ENCODE measurements at places on chromosomes 3 and 15.

DNA sequence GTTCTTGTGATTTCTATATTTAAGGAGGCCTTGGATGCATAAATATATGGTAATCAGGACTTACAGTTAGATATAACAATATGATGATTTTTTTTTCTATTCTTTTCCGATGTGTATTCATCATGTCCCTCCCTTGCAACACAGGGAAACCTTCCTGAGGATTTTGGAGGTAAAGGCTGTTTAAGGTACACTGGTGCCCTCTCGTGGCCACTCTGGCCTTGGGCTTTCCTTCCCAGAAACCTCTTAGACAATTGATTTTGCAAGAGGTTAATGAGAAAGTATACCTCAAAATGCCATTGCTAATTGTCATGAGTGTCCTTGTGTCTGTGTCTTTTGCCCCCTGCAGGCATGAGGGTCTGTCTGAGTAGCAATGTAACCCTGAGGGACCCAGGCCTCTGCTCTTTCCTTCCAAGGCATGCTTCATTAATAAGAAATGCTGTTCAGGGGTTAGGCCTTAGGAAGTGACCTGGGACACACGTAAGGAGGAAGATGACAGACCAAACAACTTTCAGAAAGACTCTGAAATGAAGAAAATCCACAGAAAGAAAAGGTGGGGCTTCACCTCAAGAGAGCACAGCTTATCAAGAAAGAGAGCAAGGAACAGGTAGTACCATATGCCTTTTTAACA is 70.3 kb upstream of the PPP2R3A start:
- no peak for DNase-seq

DNA sequence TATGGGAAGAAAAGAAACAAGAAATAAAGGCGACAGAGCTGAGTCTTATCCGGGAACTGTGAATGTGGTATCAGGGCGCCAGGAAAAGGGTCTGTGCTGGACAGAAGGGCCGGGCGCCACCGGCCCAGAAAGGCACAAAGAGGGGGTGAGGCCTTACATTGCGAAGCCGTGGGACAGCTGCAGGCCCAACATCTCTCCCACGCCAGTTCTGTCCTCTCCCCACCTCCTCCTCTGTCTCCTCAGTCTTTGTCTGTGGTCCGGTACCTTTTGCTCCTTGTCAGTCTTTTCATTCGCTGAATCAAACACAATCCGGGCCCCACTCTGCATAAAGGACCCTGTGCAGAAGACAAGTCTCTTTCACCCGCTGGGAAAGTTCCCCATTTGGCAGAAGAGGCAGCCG is 81.8 kb downstream of the LRIG1 start:
- DNase-seq, result no peak

- DNase-seq, result no peak
These were observed 298.3 kb downstream of the SHQ1 start for GRCh38 chr3:72549761-72550581.

DNA sequence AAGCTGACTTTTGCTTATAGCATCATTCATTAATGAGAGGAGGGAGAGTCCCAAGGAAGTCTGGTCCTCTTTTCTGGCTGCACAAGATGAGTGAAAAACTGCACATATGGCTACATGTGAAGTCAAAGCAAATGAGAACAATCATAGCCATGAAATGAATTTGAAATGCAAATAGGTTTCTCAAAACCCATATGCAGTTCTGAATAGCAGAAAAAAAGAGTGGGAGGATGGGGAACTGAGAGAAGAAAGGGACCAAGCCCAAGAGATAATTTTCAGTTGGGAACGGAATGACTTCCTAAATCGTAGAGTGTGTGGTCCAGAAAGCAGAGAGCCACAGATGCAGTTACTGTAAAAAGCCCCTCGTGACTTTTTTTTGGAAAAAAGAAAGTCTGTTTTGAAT is 66.3 kb downstream of the GTPBP8 start:
- no peak for DNase-seq

DNA sequence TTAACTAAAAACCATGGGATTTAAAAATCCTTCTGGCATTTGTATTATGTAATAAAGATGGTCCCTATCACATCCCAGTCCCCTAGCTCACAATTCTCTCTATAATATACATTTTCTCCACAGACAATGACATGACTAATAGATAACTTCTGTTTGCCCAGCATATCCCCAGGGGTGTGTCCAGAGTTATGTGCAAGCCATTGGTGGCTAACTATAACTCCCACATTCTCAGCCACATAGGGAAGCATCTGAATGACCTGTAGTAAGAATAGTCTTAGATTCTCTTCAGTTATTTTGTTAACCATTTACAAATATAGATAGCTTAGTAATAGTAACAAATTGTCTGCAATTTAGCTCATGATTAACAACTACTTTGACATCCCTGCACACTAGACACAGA is 52.2 kb upstream of the RBSN start:
- DNase-seq, result no peak

- DNase-seq, result no peak
These were observed 5.4 kb upstream of the MRPS22 start for GRCh38 chr3:139338405-139338804.

DNA sequence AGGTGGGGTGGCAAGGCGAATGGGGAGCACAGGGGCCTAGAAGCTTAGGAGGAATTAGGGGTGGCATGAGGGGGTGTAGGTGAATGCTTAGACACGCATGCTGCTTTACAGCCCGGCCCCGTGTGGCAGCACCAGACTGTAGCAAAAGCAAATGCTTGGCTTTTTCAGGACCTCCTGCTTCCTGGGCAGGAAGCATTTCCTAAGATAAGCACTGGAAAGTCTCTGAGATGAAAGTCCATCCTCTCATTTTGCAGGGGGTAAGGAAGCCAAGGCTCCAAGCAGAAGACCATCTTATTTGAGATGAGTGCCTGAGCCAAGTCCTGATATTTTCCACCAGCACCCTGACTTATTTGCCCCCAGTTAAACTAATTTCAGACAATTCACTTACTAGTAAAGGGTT is 12.9 kb downstream of the SSUH2 start:
- no peak for DNase-seq

GRCh38 chr15:88166082-88166993 is 90.2 kb downstream of the NTRK3 start:
- no peak for DNase-seq

GRCh38 chr3:156630773-156631093 is 43.7 kb upstream of the TIPARP start:
- no peak for DNase-seq

- DNase-seq, result no peak
These were observed 4.7 kb downstream of the EIF1B start for GRCh38 chr3:40313975-40314860.

GRCh38 chr3:146308682-146309081 is 57.8 kb upstream of the PLSCR4 start:
- DNase-seq, result no peak

GRCh38 chr3:126908752-126909275 is 74.1 kb upstream of the PLXNA1 start:
- no peak for DNase-seq

DNA sequence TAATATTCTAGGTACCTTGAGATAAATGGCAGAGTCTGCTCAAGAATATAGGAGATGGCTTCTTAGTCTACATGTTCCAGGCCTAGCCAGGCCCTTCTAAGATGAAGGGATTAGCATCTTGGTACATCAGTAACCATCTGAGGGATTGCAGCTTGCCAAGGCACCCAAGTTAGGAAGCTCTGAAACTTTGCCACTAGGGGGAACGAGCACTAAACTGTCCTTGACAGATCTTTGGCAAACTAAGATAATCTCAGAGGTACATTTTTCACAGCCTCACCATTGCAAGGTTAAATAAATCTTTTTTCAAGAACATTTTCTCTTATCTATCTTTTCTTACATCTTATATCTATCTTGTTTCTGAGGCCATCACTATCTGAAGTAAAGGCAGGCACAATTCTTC is 351.2 kb downstream of the RAP2B start:
- DNase-seq, result no peak

DNA sequence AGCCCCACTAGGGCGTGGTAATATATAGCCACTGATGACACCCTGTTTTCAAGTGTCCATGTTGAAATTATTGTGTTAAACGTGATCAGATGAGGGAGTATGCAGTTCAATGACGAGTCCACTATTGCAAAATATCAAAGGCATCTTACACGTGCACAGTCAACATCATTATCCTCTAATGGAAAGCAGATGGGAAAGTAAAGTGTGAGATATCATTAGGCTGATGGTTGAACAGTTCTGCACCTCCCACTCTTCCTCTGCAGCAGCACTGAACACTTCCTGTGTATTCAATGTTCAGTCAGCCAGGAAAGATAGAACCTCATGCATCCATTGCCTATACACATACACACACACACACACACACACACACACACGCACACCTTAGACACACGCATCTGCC is 431.8 kb upstream of the CCDC54 start:
- no peak for DNase-seq

- no peak for DNase-seq
These were observed 23.7 kb downstream of the HDC start for GRCh38 chr15:50241684-50242450.

- no peak for DNase-seq
These were observed 180.1 kb upstream of the BCL6 start for GRCh38 chr3:187925326-187925725.

- DNase-seq, result no peak
These were observed 901.6 kb downstream of the TUSC7 start for GRCh38 chr3:117611211-117611610.

GRCh38 chr3:160180581-160181216 is 44.5 kb upstream of the C3orf80 start:
- no peak for DNase-seq

GRCh38 chr15:70459312-70459711 is 304.0 kb downstream of the UACA start:
- DNase-seq, result no peak

- DNase-seq, result no peak
These were observed 9.7 kb upstream of the NCKIPSD start for GRCh38 chr3:48695393-48695753.

DNA sequence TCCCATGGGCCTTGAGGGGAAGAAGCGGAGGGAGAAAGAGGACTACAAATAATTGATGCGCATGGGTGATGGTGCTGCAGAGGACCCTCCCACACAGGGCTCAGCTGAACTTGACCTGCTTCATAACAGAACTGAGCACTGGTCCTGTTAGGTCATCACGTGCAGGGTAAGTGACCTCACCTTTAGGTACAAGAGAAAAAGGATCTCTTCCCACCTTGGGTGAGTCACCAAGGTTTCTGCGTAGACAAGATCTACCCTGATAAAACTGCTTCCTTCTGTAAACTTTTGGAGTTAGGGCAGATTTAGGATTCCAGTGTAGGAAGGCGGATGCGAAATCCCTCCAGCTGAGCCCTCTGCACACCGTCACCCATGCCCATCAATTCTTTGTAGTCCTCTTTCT is 67.1 kb downstream of the FEM1B start:
- DNase-seq, result no peak

DNA sequence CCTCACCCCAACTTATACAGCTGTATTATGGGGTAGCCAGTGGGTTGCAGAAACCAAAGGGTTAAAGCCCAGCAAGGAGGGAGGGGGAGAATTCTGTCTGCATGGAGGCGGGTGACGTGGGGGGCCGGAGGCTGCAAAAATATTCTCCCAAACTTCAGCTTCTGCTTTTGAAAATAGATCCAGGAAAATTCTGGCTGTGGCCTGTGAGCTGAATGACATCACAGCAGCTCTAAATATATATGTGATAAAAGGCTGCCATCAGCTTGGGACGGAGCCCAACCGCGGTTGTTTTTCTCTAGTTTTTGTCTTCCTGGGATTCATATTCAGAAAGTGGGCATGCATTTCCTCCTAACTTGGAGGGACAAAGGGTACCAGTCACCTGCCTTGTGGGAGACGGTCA is 27.6 kb downstream of the MAPKAPK3 start:
- DNase-seq, result no peak

- DNase-seq, result no peak
These were observed 197.2 kb upstream of the VEPH1 start for GRCh38 chr3:157700405-157700804.

GRCh38 chr3:27025718-27026117 is 343.5 kb downstream of the NEK10 start:
- no peak for DNase-seq

GRCh38 chr3:167837466-167837865 is 101.9 kb downstream of the SERPINI1 start:
- DNase-seq, result no peak

DNA sequence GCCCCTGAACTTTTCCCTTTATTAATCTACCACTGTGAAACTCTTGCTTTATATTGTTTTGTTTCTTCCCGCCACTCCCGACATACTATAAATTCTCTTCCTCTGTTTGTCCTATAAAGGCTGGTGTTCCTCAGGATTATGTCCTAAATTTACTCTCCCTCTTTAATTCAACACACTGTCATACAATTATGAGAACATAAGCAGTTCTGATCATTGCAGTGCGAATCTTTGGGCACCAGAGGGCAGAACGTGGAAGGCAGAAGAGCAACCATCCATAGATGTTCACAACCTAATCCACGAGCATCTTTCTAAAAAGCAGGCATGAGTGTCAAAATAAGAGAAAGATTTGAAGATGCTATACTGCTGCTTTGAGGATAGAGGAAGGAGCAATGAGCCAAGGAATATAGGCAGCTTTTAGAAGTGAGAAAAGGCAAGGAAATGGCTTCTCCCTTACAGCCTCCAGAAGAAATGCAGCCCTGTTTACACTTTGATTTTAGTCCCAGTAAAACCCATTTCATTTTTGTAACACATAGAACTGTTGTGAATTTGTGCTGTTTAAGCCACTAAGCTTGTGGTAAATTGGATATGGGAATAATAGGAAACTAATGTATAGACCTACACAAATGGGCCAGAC is 179.4 kb downstream of the GBE1 start:
- no peak for DNase-seq

DNA sequence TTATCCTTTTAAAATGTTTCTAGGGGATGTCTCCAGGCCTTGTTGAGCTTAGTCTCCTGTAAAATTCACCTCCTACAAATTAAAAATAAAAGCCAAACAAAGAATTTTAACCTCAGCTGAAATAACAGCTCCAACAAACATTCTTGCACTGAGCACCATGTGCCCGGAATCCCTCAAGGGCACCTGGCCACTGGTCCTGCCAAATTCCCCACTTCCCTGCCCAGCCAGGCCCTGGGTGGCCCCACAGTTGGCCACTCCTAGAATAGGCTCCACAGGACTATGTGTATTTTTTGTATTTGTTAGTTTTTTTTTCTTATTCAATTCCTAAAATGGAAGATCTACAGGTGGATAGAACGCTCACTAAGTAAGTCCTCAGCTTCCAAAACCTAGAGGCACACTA is 33.1 kb upstream of the PLA2G4E start:
- no peak for DNase-seq

GRCh38 chr3:71080517-71081083 is 502.9 kb downstream of the FOXP1 start:
- DNase-seq, result no peak

- DNase-seq, result no peak
These were observed 295.6 kb upstream of the RASGRP1 start for GRCh38 chr15:38860253-38860652.

GRCh38 chr3:34102288-34102687 is 303.9 kb downstream of the PDCD6IP start:
- DNase-seq, result no peak
